Left lung (tissue), 14 donors: ENCODE measurements at places on chromosomes 4 and X. TPM values are rescaled to one million over a fixed set of nuclear protein-coding genes. Genes with fewer than 3 reads are reported as not detected.

SEPSECS gene
- total RNA-seq: 8.2 TPM

RS1 gene
- total RNA-seq: 5.2 TPM

GPR119 gene
- total RNA-seq: not detected

KLF8 gene
- 10.9 TPM for total RNA-seq

GRCh38 chr4:80343887-80344286, 8.4 kb downstream of the CFAP299 start:
- no peak for DNase-seq

DNA sequence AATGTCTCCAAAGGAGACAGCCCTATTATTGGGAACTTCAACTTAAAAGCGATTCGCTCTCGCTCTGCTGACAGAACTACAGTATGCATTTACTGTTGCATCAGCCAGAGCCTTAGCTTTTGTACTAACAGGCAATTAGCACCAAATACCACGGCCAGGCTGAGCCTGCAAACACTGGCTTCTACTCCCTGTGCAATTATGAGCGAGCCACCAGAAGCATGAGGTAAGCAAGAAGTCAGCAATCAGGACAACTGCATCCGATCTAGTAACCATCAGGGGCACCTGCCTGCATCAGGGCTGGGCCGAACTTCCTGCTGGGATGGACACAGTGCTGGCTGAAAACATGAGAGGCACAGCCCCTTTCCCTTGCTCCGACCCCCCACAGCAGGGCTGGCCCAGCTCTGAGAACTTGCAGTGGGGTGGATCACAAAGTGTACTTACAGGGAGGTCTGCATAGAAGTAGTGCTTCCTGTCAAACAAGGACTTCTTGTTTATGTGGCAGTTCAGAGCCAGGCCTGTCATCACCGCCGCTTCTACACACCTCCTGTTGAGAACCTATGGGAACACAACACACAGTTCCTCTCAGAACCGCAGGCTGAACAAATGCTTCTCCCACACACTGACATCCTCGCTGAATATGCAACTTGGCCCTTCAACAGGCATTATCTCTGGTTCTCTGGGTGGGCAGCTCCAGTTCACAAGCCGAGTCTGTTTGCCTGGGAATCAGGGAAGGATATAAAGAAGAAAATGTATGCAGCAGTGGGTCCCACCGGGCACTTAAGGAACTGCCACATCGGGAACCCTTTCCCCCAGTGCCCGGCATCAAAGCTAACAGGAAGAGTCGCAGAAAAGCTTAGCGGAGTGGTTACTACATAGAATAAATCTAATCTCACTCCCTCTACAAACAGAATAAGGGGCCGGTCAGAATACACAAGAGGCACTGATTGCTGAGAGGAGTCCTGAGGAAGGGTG, 41.5 kb downstream of the GATB start:
- DNase-seq: no peak

GAGE12E gene
- total RNA-seq: not detected

DNA sequence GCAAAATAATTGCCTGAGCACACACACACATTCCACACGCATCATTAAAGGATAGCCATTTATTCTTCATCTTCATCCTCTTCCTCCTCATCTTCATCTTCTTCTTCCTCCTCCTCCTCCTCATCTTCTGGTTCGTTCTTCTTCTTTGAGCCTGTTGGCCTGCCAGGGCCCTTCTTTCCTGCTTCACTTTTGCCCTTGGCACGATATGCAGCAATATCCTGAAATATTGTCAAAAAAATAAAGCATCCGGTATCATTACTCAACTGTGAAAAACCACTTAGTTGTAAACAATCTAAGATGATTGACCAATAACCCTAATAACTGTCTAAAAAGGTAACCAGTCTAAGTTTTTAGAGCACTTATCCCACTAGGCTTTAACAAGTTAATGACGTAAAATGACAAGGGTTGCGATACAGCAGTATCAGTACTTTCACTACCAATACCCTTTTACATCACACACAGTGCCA, 2.1 kb downstream of the HMGB2 start:
- DNase-seq: no peak

DNA sequence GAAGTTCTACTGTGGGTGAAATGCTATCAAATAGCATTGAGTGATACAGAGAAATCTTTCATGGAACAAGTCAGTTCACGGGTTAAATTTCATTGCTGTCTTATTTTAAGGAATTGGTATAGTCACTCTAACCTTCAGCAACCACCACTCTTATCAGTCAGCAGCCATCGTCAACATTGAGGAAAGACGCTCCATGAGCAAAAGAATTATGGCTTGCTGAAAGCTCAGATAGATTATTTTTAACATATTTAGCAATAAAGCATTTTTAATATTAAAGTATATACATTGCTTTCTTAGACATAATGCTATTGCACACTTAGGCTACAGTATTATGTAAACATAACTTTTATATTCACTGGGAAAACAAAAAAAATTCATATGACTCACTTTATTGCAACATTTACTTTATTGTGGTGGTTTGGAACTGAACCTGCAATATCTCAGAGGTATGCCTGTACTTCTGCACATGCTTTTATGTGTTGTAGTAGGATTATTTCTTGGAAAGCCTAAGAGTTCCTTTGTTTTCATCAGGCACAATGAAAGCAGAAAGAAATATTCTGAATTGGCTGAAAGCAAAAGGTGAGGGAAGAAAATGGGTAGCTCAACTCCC, 586.7 kb downstream of the GBA3 start:
- no peak for DNase-seq
